Hepatic stellate cell (primary cell): ENCODE measurements at places on chromosomes 11 and 22.

- DNase-seq: no peak
These were observed 6.9 kb upstream of the OSBPL5 start for GRCh38 chr11:3171931-3172560.

- DNase-seq: no peak
These were observed 50.4 kb downstream of the GDPD4 start for GRCh38 chr11:77250881-77251640.

DNA sequence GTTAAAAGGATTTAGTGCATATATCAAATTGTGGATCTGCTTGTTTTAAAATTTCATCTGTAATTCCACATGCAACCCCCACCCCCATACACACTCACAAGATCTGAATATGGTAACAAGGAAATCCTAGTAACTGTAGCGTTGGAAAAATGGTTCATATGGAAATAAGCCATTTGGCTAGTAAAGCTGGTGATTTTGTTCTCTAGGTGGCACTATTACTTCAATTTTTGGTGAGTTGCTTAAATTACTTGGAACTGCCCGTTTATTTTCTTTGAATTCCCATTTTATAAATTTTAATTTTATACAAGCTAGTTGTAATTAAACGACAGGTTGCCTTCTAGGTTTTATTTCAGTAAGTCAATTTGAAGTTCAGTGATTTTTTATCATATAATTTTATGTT lies 5.3 kb downstream of the BDNF start:
- no peak for DNase-seq

DNA sequence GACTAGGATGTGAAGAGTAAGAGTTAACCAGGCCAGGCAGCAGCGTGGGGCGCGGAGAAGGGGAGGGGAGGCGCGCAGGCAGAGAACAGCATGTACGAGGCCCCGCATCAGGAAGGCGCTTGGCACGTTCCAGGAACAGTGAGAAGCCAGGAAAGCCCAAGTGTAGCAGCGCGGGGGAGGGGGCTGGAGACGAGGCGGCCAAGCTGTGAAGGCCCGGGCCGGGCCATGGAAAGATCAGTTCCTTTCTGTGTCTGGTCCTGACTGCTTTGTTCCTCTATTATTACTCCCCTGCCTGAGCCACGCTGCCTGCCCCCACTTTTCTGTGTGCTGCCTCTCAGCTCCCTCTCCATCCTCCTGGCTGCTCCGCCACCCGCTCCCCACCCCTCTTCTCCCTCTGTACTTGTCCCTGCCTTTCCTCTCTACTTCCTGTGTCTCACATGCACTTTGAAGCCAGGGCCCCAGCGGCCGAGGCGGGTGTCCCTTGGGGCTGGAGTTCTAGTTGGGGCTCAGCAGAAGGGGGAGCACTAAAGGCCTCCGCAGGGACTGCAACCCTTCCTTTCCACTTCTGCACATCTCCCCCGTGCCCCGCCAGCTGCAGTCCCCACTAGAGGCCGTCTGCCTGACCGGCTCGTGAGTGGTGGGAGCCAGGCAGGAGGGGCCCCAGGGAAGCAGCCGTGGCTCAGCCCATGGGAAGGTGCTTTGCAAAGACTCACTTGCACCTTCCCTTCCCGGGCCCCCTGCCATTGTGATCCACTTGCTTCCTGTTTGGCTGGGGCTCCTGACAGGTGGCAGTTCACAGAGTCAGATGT lies 63.7 kb downstream of the PRDM11 start:
- DNase-seq: peak; percentile 49

GRCh38 chr11:97622795-97623194 lies 1233.0 kb downstream of the JRKL start:
- no peak for DNase-seq

GRCh38 chr11:71200172-71200716 lies 52.1 kb downstream of the SHANK2 start:
- DNase-seq: no peak

GRCh38 chr11:104918113-104918824 lies 20.0 kb upstream of the CASP12 start:
- peak; percentile 31 for DNase-seq

DNA sequence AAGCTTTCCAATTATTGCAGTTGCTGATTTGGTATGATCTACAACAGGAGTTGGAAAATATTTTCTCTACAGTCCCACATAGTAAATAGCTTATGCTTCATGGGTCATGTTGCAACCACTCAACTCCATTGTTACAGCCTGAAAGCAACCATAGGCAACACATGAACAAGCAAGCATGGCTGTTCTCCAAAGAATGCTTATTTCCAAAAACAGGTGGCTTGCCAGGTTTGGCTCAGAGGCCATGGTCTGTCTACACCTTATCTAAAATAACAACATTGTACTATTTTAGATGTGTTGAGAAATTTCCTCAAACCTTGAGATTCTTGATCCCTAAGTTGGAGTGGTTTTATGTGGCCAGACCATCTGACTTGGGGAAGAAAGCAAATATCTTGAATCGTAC lies 153.9 kb upstream of the MPPED2 start:
- DNase-seq: no peak

- DNase-seq: no peak
These were observed 53.5 kb downstream of the TUG1 start for GRCh38 chr22:31022516-31022915.

DNA sequence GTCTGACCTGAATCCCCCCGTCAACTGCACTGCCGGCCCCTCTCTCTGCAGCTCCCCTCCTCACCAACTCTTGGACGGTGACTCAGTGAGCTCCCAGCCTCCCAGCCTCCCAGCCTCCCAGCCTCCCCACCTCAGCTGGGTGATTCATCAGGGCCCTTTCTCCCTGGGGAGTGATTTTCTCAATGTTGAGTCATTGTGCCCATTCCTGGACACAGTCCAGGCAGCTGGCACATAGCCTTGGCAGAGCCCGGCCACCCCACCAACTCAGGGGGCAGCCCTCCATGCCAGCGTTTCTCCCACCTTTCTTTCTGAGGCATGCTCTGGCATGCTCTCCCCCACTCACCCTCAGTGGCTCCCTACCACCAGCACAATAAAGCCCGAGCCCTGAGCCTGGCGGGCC lies 30.7 kb downstream of the PDE2A start:
- peak; percentile 75 for DNase-seq

GRCh38 chr22:24181088-24181995 lies at the start of gene SUSD2:
Gene SUSD2, plus strand, starts transcription at chr22:24181487. Its CDS starts 33 bp downstream, at chr22:24181520.
- no peak for DNase-seq

DNA sequence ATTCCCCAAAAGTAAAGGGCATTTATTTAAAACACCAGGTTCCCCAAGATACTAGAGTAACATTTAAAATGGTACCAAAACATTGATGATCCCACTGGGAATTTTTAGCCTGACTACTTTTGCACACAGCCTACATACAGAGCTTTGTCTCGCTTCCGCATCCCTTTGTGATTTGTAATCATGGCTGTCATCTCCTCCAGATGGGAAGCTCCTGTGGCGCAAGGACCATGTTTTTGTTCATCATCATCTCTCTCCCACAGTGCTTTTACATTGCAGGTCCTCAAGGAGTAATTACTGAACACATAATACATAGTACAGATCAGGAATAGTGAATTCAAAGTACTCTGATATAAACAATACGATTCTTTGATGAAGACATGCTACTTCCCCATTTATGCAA lies 231.2 kb upstream of the MTNR1B start:
- DNase-seq: no peak

DNA sequence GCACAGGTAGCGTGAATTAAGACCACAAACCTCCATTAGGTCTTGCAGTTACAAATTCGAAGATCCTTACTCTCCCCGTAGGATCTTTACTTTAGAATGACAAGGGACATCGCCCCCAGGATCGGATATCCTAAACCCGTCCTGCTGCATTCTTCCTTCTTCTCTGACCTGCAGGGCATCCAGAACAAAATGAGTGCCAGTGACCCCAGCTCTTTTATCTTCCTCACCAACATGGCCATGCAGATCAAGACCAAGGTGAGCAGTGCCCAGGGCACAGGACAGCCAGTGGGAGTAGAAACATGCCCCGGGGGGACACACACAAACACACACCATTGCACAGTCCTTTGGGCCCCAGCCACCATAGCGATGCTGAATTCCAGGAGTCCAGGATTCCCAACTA lies 42.6 kb upstream of the MPEG1 start:
- DNase-seq: no peak

DNA sequence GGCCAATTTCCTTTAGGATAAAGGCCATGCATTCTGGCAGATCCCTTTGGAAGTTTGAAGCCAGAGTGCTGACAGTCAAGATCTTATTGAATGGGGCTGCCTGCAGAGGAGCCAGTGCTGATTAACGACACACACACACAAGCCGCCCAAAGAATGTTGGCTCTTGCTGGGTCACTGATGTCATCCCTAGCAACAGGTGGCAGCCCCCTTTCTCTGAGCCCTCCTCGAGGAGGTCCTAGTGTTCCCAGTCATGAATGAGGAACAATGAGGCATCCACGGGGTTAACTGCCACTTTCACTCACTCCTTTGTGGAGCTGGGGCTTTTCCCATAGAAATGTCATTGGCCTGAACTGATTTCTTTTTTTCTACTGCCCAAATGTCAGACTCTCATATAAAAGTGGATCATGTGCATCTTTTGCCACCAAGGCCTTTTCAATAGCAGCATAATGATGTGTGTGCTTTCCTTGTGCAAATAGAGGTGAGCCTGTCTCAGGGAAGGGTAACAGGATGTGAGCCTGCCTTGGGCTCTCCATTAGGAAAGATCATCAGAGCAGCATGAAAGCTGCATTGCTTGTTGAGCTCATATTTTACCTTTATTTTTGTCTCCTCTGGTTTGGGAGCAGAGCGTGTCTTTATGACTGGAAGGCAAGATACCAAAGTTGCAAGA lies 301.8 kb upstream of the MTNR1B start:
- DNase-seq: no peak

GRCh38 chr11:104323841-104324240 lies 159.9 kb upstream of the PDGFD start:
- DNase-seq: no peak

DNA sequence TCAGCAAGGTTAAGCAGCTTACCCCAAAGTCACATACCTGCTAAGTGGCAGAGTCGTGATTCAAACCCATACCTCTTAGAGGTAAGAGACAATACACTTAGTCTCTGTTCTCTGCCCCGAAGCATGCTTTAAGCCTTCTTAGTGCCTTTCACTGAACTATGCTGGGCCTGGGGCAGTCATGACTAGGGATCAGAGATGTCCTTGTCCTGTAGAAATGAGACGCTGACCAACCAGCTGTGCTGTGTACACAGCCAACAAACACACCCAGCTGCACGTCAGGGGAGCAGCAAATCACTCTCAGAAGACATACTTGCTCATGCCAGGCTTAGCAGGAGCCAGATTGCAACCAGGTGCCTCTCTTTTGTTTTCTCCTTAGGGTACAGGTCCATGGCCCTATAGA lies 255.7 kb downstream of the BUD13 start:
- DNase-seq: no peak

- DNase-seq: peak; percentile 82
These were observed 303.8 kb downstream of the NTM start for GRCh38 chr11:131674051-131674755.

- no peak for DNase-seq
These were observed 34.5 kb downstream of the TPST2 start for GRCh38 chr22:26555478-26555877.

DNA sequence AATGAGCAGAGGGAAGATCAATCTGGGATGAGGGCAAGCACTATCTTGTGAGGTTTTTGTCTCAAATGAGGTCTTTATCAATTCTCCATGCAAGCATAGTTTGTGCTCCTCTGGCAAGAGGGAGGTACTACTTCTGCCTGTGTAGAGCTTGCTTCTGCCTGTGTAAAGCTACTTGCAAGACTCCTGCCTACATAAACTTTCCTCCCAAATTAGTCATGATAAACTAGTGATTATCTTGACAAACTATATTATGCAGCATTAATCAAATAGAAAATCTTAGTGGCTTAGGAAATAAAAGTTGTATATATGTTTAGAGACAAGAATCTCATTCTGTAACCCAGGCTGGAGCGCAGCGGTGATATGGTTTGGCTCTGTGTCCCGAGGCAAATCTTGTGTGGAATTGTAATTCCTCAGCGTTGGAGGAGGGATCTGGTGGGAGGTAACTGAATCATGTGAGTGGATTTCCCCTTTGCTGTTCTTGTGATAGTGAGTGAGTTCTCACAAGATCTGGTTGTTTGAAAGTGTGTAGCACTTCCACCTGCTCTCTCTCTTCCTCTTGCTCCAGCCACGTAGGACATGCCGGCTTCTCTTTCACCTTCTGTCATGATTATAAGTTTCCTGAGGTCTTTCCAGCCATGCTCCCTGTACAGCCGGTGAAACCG lies 8.0 kb upstream of the MMP10 start:
- DNase-seq: no peak

- DNase-seq: no peak
These were observed 5.8 kb upstream of the NECTIN1 start for GRCh38 chr11:119734788-119735187.

DNA sequence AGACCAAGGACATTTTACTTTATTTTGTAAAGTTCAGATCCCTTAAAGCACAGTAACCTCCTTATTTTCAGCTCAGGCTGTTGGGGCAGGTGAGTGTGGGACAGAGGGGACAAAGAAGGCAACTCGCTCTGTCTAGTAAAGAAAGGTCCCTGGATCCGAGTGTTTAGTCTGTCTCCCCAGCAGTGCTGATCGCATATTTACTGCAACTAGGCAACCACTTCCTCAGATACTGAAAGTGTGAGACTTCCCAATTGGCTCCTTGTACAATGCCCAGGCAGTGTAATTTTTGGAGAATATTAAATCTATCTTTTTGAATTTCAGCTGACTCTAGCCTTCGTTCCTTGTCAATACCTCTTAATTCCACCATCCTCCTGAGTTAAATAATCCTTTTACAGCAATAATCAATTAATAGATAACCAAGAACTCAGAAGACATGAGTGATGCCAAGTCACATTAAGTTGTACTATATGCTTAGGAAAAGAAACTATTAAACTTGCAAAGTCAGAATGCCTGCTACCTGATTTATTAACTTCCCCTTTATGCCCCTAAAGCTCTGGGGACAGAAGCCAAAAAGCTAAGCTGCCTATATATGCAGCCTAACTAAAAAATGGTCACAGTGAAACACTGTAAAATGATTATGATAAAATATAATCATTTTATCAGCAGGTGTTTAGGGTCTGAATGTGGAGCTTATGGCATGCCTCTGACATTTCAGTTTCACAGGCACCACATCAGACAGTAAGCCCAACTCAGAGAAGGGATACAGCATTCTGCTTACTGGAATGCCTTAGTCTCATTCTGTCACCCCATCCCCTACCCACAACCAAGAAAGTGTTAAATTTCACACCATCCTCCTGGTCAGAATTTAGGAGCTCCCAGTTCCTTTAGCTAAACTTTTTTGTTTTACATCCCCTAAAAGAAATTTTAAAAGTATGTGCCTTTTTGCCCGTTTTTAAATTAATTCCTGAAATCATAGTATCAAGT lies 138.7 kb downstream of the TRIM44 start:
- DNase-seq: no peak

- peak; percentile 50 for DNase-seq
These were observed 30.9 kb downstream of the C22orf31 start for GRCh38 chr22:29030618-29031226.

DNA sequence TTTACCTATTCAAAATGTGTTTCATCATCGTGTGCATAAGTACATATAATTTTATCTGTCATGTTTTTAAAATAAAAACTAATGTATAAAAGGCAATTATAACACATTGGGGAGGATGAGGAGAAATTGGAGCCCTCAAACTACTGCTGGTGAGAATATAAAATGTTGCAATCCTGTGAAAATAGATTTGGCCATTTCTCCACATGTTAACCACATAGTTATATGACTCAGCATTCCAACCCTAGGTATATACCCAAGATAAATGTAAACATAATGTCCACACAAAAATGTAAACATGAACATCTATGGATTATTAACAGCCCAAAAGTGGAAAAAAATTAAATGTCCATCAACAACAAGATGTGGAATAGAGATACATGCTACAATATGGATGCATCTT lies 928.0 kb upstream of the FAT3 start:
- DNase-seq: no peak
